ENCODE measurements at places on chromosomes 6 and 20. TPM values are rescaled to one million over a fixed set of nuclear protein-coding genes. Genes with fewer than 3 reads are reported as not detected.

The FNDC11 gene
- 0.12 TPM for polyA plus RNA-seq

The OR2B6 gene
- polyA plus RNA-seq = not detected

The C2 gene
- 6.4 TPM for polyA plus RNA-seq

The SLC22A23 gene
- 4.3 TPM for polyA plus RNA-seq

The ALDH8A1 gene
- 3.4 TPM for polyA plus RNA-seq

The TSHZ2 gene
- polyA plus RNA-seq = 11.9 TPM

The TREM2 gene
- 0.47 TPM for polyA plus RNA-seq

The LRRC73 gene
- 0.14 TPM for polyA plus RNA-seq

GRCh38 chr20:49854190-49854875, 41.7 kb downstream of the SLC9A8 start:
- no peak for DNase-seq

GRCh38 chr6:128158496-128158895, 257.6 kb upstream of the THEMIS start:
- no peak for DNase-seq

DNA sequence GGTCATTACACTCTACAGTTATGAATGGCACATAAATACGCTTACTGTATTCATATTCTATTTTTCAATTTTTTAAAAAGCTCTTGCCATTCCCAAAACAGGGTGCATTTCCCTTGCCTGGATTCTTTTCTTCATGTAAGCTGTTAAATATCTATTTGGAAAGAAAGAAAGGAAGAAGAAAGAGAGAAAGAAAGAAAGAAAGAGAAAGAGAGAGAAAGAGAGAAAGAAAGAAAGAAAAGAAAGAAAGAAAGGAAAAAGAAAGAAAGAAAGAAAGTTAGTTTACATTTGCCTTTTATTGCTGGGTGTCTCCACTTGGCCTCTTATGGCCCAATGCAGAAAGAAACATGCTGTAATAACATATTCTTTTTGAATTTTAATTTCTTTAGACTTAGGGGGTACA, 165.9 kb upstream of the ATXN1 start:
- no peak for DNase-seq

DNA sequence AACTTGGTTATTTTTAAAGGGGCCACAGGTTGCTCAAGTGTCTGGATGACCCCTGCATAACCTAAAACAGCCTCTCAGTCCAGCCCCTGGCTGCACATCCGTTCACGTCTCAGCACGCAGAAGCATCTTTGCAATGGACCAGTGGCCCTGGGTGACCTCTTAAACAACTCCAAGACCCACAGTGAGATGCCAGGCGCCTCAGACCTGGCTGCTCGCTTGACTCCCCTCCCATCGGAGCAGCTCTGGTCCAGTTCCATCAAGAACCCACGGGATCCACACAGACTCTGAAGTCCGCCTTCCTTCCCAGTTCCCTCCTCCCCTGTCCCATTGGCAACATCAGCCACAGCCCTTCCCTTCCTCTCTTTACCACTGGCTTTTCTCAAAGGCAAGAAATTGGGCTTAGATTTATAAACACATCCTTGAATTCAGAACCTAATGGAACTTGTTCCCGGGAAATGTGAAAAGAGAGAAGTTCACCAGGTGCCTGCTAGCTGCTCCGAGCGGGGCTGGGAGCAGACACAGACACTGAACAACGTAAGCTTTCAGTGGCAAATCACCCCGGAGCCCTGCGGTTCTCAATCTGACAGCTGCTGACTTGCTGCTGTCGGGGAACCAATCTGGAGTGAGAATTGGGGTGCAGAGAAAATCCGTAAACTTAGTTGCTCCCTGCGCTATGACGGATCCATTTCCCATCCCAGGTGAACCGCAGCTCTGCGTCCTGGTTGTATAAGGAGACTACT, 39.6 kb upstream of the MPC1 start:
- no peak for DNase-seq

DNA sequence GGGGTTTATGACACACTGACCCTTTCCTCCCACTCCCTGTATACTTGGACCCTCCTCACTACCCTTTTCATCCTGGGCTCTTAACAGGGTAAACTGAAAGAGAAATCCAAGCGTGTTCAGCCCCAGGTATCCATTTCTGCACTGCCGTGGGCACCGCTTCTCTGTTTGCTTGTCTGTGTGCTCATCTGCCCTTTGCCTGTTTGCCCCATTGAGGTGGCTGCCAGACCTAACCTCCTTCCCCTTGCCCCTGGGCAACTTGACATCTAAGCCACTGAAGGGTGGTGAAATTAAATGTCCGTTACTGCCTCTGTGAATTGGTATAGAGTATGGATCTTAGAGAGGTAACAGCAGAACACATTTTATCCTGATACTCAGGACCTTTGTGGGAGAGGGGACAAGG, 38.7 kb downstream of the ACSS2 start:
- DNase-seq = no peak

GRCh38 chr6:130908188-130908587, 81.0 kb downstream of the SMLR1 start:
- DNase-seq = no peak

DNA sequence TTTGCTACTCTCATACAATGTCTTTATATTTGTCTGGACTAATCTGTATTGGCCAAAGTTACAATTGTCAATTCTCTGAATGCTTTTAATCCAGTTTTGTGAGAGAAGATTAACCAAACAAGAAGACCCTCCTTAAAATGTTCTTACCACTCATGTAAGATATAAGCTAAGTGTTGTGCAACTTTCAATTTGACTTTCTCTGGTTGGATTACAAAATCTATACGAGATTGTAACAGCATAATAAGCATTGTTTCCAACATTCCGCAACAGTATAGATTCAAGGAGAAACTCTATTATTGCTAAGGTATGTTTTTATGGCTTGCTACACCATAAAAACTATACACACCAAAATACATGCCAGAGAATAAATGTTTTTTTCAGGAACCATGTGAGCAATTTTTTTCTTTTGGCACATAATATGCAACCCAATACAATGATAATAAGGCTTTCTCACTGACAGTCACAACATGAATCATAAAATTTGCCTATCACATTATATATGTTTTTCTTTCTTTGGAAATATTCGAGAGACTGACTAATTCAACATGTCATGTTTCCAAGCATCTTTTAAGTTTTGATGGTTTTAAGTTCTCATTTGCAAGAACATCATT, 12.2 kb upstream of the TRPC4AP start:
- DNase-seq = no peak

DNA sequence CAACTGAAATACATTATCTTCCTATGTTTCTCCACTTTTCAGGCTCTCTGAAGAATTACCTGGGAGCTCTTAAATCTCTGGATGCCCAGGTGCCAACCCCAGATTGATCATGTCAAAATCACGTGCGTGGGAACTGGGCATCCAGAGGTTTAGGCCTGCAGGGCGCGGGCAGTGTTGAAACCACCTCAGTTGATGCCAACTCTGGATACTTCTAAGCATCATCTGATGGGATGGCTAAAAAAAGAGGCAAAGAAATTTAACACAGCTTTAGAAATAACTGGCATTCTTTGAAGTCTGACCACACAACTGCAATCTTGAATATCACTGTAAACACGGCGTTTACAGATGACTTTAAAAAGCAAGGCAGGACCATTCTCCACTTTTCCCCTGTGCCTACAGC, 41.9 kb downstream of the PTGIS start:
- no peak for DNase-seq

DNA sequence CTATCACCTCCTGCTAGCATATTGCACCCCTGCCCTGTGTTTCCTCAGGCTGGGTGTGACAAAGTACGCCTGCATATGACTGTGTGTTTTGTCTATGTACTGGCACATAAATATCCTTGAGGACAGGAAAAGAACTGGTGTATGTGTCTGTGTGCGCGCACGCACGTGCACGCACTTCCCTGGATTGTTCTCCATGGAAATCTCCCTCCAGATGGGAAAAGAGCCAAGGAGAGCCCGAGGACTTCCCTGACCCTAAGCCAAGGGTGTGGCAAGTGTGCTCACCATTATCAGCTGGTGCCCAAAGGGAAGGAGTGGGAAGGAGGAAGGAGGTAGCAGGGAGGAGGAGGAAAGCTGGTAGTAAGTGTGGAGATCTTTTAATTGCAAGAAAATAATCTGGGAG, 117.6 kb downstream of the HIVEP2 start:
- no peak for DNase-seq

DNA sequence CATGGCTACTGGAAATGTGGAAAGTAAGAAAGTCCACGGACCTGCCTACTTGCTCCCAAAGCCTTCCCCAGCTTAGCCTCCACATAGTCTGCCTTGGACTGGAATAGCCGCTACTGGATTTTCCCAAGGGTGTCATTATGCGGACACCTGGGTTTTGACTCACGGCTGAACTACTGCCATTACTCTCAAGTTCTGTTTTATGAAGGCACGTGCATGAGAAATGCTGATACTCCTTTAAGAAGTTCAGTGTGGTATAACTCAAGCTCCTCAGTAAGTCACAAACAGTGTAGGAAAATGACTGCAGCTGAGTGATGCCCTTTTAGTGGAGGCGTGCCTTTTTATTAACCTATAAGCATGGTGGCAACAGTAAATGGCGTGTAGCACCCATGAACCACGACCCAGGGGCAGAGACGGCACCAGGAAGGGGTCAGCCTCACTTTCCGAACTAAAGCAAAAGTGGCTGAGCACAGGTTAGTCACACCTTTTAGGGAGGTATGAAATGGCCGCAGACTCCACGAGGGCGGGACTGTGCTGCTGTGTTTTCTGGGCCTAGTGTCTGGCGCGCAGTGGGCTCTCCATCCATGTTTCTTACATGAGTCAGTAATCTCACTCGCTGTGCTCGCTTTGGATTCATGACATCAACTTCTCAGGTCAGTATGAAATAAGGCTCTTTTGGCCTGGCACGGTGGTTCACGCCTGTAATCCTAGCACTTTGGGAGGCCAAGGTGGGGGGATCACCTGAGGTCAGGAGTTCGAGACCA, 23.9 kb downstream of the PSMG4 start:
- peak; percentile 63 for DNase-seq

DNA sequence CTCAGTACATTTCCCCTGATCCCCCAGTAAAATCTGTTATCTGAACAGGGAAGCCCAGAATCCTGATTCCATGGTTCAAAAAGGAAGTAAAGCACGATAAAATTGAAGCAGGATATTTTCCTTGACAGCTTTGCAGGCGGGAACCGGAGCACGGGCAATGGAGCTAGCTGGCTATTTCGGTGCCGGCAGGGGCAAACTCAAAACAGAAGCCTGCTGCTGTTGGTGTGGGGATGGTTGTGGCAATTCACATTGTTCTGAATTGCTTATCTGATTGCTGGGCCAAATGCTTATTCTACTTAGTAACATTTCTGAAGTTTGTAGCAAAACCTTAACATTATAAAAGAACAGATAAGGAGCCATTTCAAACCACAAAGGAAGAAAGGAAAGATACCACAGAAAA, 172.4 kb downstream of the MMS22L start:
- no peak for DNase-seq

DNA sequence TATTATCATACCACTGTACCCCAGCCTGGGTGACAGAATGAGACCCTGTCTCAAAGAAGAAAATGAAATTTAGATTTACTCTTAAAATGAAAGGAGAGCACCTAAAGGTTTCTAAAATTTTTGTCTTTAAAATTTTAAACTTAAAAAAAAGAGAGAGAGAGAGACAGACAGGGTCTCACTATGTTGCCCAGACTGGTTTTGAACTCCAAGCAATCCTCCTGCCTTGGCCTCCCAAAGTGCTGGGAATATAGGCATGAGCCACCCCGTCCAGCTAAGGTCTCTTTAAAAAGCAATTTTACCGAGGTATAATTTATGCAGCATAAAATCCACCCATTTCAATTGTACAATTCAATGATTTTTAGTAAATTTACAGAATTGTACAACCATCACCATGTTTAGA, 33.2 kb downstream of the ILRUN start:
- no peak for DNase-seq

DNA sequence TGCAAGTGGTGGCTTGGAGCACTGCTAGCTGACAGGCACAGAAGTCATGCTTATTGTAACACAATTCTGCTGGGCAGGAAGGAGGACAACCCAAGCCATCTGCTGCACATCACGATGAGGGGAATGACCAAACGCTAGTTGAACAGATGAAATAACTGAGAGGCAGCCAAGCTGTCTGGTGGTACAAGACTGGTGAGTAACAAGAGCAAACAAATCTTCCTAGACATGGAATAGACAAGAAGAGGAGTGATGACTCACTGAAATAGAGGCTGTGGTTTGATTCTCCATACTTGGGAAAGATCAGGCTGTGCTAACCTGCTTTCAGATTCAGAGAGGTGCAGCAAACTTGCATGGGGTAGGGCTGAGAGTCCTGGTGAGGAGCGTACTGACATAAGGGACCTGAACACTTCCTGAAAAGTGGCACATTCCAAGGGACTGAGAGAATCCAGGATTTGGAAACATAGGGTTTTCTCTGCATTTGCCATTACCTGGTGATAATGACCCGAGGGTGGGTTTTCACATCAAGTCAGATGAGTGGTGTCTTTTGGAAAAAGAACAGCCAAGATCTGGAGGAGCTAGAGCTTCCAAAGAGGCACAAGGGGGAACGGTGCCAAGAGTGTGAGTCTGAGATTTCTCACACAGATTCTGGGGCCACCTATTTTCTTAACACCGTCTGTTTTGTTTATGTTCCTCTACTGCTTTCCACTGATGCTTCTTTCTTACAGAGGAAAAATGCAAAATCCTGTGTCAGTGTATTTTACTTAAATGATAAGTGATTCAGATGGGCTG, 60.0 kb downstream of the PRL start:
- DNase-seq = no peak

DNA sequence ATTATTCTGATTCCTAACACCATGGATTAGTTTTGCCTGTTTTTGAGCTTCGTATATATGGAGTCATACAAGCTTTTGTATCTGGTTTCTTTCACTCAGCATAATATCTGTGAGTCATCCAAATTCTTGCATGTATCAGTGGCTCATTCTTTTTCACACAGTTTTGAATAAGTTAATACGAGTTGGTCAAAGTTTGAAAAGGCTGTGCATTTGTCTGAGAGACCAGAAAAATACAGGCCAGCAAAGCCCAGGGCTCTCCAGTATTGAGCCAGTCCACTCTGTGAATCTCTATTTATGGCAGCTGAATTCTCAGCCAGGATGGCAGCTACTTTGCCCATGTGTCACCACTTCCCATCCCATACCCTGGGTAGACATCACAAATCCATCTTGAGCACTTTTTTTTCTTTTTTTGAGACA, 7.2 kb upstream of the CHMP4B start:
- DNase-seq = peak; percentile 34

GRCh38 chr20:22986601-22987000, 48.5 kb upstream of the SSTR4 start:
- DNase-seq = no peak

GRCh38 chr6:147839708-147840610, 331.5 kb downstream of the SAMD5 start:
- DNase-seq = no peak

DNA sequence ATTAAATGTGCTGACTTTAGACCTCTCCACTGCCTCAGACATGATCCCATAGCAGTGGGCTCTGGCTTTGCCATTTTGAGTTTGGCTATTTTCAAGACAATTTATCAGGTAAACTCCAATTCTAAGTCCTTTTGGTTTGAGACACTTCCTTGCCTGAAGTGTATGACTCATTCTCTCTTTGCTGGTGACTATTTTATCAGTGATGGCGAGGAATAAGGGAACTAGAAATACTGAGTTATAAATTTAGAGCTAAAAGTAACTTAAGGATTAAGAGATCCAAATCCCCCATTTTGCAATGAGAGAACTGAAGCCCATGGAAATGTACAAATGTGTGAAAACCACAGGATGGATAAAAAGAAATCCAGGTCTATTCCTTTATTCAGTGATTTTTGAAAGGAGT, 30.9 kb upstream of the CD83 start:
- no peak for DNase-seq

Measured in muscle of back (tissue), 13 donors.